ENCODE measurements at places on chromosomes 11 and 22.

- DNase-seq: peak; percentile 60
These were observed 5.2 kb downstream of the ACP2 start for GRCh38 chr11:47243454-47243853.

DNA sequence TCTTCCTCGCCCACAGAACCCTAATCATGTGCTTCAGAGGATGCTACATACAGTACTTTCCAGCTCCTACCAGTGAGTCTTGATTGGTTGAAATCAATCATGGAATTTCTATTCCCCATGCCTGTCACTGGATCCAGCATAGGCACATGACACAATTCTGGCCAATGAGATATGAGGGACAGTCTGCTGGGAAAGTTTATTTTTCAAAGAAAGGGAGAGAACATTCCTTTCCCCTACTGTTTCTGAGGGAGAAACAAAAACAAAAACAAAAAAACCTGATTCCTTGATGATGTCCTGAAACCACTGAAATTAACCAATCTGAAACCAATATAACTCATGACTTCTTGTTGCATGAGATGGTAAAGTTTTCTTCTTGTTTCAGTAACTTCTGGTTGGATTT, 3.3 kb upstream of the RCN1 start:
- no peak for DNase-seq

DNA sequence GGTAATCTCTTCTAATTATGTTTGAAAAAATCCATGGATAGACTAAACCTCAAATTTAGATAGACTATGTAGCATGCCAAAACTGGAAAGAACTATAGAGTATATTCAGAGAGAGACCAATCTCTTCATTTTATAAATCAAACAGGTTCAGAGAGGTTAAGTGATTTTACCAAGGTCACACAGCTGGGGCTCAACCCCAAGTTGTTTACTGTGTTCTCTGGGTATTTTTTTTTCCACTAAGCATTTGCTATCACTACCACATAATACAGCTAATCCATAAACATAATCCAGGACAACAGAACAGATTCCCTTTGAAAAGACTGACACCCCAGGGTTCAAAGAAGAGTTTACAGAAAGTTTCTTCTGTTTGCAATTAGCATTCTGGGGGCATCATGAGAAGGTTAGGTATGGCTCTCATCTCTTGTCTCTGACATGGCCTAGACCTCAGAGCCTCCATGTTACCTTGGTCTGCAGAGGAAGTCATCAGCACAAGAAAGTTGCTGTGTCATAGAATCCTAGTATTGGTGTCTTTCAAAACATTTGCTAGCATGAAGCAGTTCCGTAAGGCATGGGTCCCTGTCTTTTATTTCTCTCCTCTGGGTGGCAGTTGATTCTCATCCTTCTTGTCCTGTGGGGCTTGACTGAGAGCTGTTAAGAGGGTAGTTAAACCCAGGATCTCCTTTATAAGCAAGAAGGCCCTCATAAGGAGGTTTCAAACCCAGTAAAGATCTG, 94.5 kb upstream of the HSD17B12 start:
- DNase-seq: no peak

- DNase-seq: peak; percentile 76
These were observed 17.0 kb upstream of the IL2RB start for GRCh38 chr22:37166675-37167066.

- no peak for DNase-seq
These were observed 589.0 kb downstream of the NELL1 start for GRCh38 chr11:21258414-21258813.

- peak; percentile 69 for DNase-seq
These were observed 54.8 kb upstream of the PHF21B start for GRCh38 chr22:45064313-45065278.

DNA sequence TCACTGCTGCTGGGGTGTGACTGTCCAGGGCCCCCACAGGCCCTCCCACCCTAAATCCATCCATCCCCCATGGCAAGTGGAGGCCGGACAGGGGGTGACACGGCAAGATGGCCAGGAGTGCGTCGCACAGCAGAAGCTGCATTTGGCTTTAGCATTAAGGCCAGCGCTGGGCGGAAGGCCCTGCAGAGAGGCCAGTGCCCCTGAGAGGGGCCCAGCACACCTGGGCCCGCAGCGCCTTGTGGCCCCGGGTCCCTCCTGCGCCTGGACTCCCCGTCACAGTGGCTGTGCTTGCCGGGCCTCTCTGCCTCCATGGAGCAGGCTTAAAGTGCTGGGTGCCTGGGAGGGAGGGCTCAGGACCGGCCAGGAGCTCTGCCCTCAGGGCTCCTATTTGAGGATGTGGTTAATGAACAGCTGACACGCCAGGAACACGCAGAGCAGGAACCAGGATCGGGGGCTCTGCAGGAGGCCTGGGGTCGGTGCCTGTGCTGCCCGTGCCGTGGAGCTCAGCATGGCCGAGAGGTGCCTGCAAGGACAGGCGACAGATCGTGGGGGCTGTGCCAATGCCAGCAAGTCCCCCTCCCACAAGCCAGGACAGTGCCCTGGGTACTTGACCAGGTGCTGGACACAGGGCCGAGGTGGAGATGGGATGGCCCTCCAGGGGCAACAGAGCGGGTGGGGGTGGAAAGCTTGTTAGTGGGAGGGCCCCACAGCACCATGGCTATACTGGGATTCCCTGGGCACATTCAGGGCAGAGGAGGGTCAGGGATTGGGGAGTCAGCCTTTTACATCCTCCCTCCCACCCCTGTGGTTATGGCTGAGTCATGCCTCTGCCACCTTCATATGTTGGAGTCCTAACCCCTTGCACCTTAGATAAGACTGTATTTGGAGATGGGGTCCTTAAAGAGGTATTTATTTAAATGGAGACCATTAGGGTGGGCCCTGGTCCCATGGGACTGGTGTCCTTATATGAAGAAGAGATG, 30.9 kb upstream of the CARS1 start:
- DNase-seq: peak; percentile 33

DNA sequence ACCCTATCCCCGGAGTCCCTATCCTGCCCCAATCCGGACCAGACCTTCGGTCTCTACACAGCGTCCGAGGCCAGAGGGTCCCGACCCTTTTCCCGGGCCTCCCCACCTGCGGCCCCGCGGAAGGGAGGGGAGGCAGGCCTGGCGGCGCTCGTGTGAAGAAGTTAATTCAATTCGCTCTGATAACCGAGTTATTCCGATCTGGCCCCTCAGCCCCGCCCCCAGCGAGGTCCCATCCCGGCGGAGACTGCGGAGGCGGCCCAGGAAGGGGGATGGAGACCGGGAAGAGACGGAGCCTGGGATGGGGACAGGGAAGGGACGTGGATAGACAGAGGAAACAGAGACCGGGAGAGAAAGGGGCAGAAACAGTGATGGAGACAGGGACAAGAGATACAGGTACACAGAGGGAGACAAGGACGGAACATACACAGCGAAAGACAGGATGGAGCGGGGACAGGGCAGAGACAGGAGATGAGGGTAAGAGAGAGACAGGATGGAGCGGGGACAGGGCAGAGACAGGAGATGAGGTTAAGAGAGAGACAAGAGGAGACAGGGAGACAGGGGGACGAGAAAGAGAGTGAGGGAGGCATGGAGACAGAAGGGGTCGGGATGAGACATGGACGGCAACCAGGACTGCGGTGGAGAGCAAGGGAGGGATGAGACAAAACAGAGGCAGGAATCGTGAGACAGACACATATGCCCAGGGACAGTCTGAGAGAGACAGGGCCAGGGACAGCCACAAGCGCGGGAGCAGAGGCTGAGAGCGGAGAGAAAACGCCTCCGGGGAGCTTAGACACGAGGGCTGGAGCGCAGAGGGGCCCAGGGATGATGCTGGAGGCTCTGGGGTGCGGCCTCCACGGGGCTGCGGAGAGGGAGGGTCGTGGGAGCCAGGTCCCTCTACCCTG, 636 bp upstream of the PHOX2A start:
- DNase-seq: no peak

- DNase-seq: no peak
These were observed 51.2 kb upstream of the SLC22A12 start for GRCh38 chr11:64539711-64540427.

GRCh38 chr11:63942803-63943202, 4.0 kb downstream of the NAA40 start:
- no peak for DNase-seq

GRCh38 chr11:39569789-39570188, 1889.7 kb downstream of the LRRC4C start:
- no peak for DNase-seq

DNA sequence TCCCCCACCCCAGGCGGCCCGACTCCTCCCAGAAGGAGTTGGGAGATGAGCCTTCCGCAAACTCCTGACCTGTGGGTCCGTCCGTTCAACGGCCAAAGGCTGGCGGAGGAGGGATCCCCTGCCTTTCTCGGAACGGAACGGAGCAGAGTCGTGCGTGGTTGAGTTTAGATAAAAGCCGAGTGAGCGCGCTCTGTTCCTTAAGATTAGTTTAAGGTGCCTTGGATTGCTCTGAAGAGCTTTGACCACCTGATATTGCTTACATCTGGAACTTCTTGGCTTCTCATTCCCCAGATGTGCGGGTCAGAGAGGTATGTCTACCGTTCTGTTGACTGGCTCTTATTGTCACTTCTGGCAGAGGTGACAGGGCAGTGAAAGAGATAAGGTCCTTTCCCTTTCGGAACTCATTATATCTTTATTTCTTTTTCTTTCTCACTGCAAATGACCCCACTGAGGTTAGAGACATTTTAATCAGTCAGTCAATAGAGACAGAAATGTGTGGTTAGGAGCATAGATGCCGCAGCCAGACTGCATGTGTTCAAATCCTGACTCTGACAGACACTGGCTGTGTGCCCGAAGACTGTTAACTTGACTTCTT, at the start of gene TRIM6:
TRIM6 (plus strand) TSS at position 31 of the 595 bp plus-strand sequence; CDS start at position 292, 261 bp downstream.
- DNase-seq: peak; percentile 23

DNA sequence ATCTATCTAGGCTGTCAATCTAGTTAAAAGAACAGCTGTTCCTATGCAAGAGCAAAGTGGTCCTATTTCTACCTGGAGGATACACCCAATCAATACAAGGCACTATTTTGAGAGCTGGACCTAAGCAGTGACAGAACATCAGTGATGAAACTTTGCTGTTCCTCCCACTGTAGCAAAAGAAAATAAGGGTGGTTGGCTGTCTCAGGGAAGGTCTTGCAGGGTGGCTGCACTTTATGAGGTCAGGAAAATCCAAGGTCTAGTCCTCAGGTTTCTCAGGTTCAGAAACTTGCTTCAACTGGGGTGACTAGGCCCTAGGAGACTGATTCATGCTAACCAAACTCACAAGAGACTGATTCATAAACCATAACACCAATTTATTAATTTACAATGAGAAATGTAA, 11.6 kb downstream of the CPSF7 start:
- peak; percentile 61 for DNase-seq

GRCh38 chr11:45332276-45332934, 46.3 kb upstream of the SYT13 start:
- DNase-seq: peak; percentile 26

- DNase-seq: peak; percentile 15
These were observed 44.5 kb downstream of the FEZ1 start for GRCh38 chr11:125451400-125452124.

DNA sequence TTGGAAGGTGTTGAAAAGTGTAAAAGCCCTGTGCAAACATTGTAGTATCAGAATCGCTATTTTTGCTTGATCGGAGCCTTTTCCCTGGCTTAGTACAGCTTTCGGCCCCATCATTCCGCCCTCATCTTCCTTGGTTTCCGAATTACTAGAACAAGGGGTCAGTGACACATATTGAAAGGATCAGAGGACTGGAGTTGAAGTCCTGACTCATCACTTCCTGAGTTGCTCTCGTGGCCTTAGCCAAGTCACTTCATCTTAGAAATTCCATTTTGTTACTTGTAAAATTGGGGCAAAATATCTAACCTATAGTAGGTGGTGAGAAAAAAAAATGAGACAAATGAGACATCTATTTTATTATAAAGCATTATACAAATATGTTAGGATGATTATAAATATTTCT, 375.0 kb downstream of the NTM start:
- peak; percentile 28 for DNase-seq

- DNase-seq: no peak
These were observed 404.6 kb downstream of the TBC1D22A start for GRCh38 chr22:47167056-47167455.

DNA sequence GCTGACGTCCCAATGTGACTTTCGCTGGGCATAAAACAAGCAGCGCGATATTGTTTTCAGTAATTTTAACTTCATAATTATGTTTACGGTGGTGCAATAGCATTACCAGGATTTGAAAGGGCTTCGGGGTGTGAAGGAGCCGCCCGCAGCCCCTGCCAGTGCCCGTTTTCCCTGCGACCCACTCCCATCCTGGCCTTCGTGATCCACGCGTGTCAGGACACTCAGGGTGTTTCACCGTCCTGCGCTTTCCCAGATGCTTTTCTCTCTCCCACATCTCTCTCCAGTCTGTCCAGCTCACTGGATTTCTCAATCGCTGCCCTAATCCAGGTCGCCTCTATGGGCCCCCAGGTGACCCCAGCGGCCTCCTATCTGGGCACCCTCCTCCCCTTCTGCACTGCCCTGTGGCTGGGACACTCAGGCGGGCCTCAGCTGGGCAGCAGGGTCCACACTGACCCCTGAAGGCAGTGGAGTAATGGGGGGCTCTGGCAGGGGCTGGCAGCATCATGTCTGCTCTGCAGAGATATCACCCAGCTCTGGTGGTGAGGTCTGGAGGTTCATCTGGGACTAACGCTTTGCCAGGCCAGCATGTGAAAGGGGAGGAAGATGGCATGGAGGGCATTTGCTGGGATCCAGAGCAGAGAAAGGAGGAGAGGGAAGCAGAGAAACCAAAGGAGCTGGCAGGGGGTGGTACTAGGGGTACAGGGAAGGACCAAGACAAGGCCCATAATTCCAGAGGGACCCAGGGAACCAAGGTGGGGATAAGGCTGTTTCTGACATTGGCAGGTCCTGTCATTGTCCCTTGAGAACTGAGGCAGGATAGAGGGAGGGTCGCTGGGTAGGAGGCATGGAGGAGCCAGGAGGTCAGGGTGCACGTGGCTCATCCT, 622.8 kb downstream of the BRD1 start:
- DNase-seq: no peak

GRCh38 chr22:48070760-48071159, 1308.3 kb downstream of the TBC1D22A start:
- DNase-seq: no peak

DNA sequence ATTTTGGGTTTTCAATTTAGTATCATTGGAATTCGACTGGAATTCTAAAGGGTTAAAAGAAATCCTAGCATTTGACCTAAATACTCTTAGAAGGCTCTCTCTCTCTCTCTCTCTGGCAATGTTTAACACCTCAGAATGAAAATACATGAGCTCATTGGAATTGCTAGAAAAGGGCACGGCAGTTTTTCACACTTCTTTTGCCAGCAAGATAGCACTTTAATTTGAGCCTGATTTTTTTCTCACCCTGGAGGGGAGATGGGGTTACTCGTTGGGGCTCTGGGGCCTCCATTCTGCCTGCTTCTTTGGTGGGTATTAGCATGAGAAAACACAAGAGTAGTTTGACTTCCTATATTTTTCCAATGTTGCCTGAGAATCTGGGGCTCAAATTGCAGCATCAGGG, 22.8 kb upstream of the CLMP start:
- DNase-seq: no peak

DNA sequence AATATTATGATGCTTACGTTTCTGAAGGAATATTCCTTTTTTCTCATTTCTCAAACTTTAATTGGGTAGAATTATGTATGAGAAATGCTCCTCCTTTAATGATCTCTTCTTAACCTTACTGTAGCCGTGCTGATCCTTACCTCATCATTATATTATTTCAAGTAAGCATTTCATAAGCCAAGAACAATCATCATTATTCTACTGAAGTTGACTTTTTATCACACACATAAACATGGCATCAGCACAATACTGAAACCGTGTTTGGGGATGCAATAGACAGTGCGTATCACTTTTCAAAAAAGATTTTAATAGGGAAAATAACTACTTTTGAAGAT, 162.8 kb downstream of the ARHGAP42 start:
- no peak for DNase-seq

Measured in epithelial cell of esophagus (primary cell).